GM23338 (cell line): ENCODE measurements at places on chromosomes 7 and 10.

DNA sequence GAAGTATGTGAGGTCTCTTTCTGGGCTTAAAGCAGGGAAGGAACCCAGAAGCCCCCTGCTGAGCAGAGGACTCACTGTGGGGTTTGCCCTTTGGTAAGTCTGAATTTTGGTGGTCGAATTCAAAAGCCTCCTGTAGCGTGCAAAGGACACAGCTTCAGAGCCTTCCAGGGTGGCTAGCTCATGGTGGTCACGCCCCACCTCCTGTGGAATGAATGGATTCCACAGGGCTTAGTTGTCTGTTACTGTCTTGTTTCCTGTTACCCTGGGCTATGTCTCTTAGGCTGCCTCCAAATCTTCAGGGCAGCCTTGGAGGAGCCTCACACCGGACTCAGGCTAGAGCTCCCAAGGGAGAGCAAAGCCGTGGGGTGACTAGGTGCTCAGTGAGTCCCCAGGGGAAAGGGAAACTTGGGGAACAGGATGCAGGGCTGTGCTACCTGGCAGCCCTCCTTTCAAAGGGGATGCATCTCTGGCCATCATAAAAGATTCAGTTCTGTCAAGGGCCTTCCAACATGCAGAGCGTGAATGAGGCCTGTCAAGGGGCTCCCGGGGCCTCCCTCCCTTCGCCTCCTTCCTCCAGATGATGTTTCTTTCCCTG is 211.7 kb downstream of the CCSER2 start:
- no peak for DNase-seq

- DNase-seq: no peak
Observed at GRCh38 chr7:20299647-20300312, 30.9 kb upstream of the ITGB8 start.

DNA sequence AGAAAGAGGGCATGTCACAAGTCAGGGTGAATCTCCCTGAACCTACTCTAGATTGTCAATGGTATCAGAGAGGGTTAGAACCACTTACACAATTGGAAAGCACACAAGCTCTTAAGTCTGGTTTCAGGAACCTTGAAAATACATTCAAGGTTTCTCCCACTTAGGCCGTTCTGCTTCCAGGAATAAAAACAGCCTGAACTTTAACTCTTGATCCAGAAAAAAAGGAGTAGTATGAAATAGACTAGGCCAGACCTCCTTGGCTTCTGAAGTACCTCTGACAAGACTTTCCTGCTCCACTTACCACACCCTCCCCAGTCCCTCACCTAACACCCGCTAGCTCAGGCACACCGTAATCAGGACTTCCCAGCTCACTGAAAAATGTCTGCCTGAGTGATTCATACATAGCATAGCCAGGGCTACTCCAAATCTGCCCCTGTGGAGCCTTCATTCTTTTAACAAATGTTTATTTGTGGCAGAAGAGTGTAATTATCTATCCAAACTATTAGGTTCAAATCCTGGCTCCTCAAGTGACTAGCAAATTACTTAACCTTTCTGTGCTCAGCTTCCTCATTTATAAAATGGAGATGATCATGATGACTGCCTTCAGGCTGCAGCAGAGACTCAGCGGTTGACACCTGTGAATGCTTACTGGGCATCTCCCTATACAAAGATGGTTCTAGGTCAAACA is 30.3 kb upstream of the IL6 start:
- no peak for DNase-seq

DNA sequence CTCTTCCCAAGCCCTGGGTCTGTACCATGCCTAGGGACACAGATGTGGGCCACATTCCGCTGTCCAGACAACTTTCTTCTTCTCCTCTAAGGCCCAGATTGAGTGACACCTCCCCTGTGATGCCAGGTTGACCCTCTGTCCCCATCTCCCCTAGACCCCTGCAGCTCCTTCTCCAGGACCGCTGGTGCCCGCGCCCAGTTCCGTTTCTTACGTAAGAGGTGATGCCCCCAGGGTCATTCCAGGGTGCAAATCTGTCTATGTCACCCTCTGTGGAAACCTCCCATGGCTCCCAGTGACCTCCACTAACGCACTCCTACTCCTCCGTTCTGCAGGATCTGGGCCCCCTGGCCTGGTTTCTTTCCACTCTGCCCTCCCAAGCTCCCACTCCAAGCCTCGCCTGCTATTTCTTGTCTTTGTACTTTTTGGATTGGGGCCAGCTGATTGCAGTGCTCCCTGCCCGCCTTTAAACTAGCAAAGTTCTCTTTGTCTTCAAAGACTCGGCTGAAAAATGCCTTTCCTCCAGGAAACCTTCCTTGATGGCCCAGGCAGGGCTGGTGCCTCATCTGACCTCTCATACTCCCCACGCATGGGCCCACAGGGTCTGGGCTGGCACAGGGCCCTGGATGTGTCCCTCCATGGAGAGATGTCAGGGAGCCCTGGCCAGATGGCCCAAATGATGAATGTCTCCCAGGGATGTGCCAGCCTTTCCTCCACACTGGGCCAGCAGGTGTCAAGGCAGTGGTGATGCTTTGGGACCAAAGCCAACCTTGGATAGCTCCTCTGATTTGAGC is 21.3 kb upstream of the ELN start:
- no peak for DNase-seq

- no peak for DNase-seq
Observed at GRCh38 chr7:128391805-128392204, 18.0 kb downstream of the IMPDH1 start.

DNA sequence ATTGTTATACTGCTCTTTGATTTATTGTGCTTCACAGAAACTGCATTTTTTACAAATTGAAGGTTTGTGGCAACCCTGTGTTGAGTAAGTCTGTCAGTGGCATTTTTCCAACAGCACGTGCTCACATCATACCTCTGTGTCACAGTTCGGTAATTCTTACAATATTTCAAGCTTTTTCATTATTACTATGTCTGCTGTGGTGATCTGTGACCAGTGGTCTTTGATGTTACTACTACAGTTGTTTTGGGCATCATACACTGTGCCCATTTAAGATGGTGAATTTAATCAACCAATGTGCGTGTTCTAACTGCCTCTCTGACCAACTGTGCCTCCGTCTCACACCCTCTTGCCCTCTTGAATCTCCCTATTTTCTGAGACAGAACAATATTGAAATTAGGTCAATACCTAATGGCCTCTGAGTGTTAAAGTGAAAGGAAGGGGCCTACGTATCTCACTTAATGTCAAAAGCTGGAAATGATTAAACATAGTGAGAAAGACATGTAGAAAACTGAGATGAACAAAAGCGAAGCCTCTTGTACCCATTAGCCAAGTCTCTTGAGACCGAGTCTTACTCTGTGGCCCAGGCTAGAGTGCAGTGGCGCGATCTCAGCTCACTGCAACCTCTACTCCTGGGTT is 20.2 kb upstream of the ASL start:
- no peak for DNase-seq

GRCh38 chr7:29204491-29205272 is 10.1 kb downstream of the CHN2 start:
- peak; percentile 32 for DNase-seq

DNA sequence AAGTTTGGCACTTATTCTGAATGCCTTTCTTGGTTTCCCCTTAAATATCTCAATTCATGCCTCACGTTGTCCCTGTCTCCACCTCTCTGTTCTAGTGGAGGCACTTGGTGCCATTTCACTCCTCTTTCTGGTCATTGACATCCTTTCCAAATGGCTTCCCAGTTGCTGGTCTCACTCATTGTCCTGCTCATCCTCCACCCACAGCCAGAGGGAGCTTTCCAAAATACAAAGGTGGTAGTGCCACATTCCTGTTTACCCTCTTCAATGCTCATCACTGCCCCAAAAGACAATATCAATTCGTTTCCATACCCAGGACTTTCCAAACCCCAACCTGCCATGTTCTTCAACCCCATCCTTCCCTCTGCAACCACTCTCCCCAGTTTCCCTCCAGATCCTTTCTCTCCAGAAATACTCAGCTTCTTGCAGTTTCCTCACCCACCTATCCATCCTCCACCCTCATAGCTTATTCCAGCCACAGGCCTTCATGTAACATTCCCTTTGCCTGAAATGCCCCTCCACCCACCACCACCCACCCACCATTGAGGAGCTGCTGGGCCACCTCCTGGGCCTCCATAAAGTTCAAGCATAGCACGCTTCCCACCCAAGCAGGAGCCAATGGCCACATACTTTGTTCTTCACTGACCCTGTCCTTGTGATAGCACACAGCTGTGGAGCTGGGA is 63.1 kb upstream of the ADRB1 start:
- peak; percentile 33 for DNase-seq

GRCh38 chr7:5550831-5551230 is 127.2 kb upstream of the TNRC18 start:
- no peak for DNase-seq

DNA sequence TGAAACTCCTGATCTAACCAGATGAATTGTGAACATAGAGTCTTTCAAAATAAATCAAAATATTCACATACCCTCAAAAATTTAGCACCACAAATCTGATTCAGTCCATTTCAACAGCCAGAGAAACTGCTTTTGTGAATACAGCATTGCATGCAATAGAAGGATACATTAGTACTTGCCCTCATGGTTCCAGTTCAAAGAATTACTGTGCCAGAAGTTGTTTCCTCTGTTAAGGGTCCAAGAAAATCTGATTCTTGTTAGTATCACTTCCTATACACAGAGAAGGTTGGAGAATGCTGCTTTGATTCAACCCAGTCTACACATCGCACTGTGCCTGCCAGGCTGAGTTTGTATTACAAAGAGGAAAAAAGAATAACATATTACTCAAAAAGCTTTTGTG is 115.6 kb downstream of the TFEC start:
- DNase-seq: no peak

DNA sequence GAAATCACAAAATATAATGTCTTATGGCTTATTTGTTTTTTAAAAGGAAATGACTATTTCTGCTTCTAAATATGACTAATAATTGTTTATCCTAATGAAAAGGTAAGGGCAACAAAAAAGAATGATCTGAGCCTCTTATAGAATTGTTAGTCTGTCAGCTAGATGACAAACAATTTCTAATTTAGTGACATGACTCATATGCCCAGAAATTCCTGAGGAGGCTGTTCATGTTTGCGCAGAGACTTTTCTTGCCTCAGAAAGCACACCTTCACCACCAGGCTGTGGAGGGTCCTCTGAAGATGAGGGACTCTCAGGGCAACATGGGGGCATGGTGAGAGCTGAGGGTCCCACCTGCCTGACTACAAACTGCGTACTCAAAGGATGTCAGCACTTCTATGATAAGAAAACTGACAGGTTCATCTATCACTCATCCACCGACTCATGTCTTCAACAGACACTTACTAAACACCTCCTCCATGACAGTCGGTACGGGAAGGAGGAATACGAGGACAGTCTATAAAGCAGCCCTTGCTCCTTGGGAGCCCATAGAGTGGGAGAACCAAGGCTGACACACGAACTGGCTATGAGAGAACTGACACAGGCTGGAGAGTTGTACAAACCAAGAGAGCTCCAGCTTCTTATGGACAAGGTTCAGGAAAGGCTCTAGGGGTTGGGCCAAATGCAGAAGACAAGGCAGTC is 102.0 kb downstream of the PKD1L1 start:
- no peak for DNase-seq

DNA sequence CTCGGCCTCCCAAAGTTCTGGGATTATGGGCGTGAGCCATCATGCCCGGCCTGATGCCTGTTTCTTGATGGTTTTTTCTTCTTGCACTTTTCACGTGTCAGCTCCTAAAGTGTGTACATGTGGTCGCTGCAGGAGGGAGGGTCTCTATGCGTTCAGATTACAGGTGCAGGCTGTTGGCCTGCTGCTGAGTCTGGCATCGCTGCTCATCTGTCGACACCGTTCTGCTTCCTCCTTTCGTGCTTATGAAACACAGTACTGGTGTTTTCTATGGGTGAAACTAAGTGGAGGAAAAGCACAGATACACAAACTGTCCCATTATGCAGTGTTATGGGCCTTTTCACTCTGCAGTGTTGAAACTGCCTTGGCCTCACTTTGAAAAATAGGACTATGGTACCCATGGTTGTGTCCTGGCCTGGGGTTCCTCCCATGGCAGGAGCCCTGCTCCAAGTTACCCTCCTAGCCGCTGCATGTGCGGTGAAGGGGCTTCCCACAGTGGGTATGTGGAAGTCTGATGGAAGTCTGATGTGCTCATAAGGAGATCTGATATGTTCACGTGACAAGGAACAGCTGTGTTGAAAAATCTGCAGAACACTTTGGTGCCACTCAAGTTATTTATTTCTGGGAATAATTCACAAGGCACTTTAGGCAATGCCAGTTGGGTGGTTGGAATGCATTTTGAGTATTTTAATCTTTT is 23.5 kb downstream of the OGDH start:
- DNase-seq: no peak

GRCh38 chr7:88307412-88307811 is 718 bp upstream of the STEAP4 start:
- DNase-seq: peak; percentile 6

- no peak for DNase-seq
Observed at GRCh38 chr7:19295376-19295775, 150.2 kb upstream of the FERD3L start.

DNA sequence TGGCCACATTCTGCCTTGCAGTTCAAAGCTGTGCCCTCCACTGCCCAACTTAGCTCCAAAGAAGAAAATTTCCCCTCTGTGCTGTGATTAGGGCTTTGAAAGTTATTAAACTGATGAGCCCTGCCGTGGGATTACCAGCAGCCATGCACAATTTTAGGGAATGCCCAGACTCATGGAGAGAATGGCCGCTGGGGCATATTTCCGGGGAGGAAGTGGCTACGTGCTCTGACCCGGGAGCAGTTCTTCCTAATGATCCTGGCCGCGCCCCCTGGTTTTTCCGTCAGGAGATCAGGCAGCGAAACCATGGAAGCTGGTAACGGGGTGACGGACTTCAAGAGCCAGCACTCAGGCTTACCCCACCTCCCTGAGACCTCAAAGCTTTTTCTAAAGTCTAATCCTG is 365.5 kb upstream of the PFKP start:
- DNase-seq: peak; percentile 20

GRCh38 chr7:3835109-3835508 is 534.1 kb downstream of the SDK1 start:
- no peak for DNase-seq

DNA sequence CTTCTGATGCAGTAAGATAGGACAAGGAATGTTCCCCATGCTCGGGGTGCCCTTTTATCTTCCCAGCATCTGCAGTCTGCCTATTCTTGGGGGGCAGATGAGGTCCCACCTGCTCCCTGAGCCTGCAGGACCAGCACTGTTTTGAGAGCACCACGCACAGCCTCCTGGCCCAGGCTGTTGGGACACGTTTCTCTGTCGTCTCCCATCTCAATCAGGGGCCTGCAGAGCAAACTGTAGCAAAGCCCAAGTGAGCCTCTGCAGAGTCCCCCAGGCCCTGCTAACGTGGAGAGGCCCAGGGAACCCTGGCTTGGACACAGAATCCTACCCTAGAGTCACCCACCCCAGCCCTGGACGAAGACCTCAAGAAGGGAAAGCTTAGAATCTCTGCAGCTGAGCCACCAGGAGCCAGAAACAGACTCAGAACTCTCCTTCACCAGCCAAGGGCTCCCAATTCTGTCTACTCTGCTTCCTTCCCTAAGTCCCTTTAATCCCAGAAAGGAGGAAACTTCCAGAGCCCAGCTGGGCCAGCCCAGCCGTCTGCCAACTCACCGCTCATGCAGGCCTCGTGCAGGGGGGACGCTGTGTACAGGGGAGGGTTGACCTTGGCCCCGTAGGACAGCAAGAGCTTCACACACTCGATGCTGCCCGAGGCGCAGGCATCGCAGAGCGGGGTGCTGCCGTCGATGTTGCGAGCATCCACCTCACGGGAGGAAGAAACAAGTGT is 15.6 kb downstream of the ASB13 start:
- no peak for DNase-seq
